ENCODE measurements at places on chromosomes 1 and 21.

DNA sequence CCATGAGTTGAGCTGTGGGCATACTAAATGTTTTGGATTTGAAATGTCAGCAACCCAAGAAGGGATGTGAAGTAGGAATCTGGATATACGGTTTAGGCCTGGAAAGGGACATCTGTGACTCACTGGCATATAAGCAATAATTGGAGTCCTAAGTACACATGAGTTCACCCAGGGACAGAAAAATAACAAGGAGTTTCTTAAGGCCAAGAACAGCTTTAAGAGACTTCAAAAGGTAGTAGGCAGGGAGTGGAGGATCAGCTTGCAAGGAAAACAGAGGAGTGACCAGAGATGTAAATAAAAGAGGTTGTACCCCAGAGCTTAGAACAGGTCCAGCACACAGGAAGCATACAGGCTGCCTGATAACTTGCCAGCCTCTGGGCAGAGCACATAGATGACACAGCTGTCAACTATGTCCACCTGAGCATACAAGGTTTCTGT is 28.1 kb downstream of the TMEM50B start:
- no peak for DNase-seq

GRCh38 chr1:163471779-163472650 is 150.3 kb downstream of the NUF2 start:
- no peak for DNase-seq

DNA sequence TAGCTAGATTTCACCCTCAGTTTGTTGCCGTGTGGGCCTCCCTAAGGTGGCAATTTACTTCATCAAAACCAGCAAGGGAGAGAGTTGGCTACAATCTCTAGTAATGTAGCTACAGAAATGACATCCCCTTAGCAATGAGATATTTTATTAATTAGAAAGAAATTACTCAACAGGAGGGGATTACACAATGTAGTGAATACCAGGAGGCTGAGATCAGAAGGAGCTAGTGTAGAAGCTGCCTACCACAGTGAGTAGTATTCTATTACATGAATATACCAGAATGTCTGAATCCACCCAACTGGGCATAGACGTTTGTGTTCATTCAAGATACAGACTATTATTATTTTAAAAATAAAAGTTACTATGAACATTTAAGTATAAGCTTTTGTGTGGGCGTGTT is 868.2 kb upstream of the CXADR start:
- no peak for DNase-seq

DNA sequence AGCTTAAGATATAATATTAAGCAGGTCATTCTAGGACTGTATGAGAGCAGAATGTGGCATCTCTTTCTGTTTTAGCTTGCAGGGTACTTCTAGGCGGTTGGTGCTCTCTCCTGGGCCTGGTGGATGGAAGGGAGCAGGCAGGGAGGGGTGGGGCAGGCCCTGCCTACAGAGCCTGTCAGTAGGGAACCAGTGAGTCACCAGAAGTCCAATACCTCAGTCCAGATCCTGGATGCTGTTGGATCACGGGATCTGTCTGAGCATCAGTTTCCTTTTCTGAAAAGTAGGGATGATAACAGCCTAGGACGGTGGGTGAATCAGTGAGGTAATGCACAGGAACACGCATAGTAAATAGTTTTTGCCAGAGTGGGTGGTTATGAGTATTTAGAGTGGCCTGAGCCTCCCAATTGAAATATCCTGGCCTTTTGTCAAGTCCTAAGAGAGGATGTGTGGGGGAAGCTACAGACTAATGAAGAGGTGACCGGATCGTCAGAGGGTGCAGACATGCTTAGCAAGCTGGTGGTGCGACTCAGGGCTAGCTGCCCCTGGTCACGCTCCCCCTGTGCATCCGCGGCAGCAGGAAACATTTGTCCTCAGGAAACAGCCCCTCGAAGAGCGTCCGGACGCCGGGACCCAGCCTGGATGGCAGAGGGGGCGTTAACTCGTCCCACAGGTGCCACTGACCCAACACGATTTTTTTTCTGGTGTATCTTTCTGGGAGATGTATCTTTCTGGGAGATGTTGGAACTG is 23.9 kb downstream of the NAV1 start:
- no peak for DNase-seq

- DNase-seq, result no peak
Measured at GRCh38 chr1:15579683-15580047, 5.2 kb downstream of the AGMAT start.

DNA sequence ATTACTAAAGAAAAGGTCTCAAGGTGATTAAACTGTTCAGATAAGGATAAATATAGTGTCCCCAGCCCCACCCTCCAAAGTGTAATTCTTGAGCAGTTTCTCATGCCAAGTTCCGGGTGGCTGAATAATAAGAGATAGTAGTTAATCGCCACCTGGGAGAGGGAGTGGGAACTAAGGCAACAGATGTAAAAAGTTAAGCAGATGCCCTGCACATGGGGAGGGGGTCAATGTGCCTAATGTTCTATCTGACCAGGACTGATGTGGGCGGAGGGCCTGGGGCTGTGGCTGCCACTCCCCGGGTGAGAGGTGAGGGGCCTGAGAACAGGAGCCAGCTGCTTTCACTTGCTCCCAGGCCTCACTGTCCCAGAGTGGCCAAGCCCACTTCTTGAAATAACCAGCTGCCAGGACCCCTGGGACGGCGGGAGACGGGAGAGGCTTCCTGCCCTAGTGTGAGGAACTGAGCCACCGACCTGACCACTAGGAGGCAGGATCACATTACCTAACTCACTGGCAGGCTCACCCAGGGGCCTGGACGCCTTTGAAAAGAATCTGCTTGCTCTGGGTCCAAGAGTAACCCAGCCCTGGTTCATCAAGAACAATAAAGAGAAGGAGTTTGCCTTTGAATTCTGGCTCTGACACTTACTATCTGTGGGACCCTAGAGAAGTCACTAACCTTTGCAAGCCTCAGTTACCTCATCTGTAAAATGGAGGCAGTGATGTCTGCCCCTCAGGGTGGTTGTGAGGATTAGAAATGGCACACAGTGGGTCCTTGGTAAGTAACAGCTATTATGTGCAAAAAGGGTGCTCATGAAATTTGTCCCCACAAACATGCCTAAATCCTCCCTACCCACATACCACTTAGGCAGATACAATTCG is 179.2 kb downstream of the ATG4C start:
- DNase-seq, result no peak

Measured in stimulated activated CD4-positive, alpha-beta T cell treated with anti-CD3 and anti-CD28 coated beads, Interleukin-2, amount 100 ng/mL, for 24 hours (primary cell).